PC-3 (cell line): ENCODE measurements at places on chromosomes 13 and 19.

GRCh38 chr13:21039097-21039800 lies 22.1 kb downstream of the LATS2 start:
- DNase-seq = no peak

GRCh38 chr13:113479179-113479578 lies 11.3 kb downstream of the DCUN1D2 start:
- no peak for DNase-seq

DNA sequence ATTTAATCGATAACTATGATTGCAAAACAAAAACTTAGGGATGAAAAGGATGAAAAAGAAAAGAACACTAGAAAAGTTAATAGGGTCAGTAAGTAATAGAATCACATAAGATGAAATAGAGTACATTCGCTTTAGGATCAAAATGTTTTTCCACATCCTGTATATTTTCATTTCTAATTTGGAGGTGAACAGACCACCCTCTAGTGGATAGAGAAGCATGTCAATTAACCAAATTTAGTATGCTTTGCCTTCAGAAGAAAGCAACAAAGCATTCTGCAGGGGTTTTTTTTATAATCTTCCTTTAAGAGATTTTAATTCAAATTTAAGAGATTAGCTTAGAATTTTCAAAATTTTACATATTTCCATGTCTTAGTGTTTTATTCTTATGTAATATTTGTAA lies 611.0 kb upstream of the SGCG start:
- DNase-seq = no peak

DNA sequence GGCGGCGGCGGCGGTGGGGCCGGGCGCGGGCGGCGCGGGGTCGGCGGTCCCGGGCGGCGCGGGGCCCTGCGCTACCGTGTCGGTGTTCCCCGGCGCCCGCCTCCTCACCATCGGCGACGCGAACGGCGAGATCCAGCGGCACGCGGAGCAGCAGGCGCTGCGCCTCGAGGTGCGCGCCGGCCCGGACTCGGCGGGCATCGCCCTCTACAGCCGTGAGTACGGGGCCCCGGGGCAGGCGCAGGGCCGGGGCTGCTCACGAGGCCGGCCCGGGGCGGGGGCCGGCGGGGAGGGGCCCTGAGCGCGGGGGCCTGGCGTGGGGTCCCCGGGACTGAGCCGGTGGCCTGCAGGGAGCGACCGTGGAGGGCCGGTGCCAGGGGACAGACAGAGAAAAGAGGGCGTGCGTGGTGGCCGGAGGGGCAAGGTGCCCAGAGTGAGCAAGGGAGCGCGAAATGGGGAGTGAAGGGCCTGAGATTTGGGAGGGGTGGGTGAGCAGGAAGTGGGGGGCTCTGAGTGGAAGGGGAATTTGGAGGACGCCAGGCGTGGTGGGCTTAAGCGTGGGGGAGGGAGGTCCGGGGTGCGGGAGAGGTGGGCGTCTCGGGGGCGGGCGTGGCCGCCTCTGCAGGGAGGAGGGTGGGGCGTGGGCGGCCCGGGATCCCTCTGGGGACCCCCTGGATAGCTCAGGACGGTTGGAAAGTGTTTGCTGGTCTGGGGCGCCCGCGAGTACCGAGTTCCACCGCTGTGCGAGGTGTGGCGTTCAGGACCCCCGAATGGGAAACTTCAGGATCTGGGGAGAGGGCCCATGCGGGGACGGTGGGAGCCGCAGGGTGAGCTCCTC lies 575 bp downstream of the CARM1 start:
- peak; percentile 19 for DNase-seq

DNA sequence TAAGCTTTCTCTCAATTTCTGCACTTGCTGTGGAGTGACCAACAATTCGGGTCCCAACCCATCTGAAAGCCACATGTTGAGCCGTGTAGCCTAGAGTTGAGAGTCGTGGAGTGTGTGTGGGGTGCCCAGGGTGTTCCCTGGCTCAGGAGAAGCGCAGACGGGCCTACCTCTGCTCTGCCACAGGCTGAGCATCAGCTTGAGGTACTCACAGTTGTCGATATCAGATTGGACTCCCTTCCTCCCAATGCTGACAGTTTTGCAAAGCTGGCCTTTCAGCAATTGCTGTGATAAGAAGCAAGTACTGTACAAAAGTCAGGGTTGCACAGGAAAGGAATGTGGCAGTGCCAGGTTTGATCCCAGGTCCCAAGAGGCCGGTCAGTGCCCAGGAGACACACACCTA lies 133.4 kb upstream of the SPACA7 start:
- no peak for DNase-seq
